Esophagus muscularis mucosa (tissue), 4 donors: ENCODE measurements at places on chromosomes 16 and 17. TPM values are rescaled to one million over a fixed set of nuclear protein-coding genes. Genes with fewer than 3 reads are reported as not detected.

DNA sequence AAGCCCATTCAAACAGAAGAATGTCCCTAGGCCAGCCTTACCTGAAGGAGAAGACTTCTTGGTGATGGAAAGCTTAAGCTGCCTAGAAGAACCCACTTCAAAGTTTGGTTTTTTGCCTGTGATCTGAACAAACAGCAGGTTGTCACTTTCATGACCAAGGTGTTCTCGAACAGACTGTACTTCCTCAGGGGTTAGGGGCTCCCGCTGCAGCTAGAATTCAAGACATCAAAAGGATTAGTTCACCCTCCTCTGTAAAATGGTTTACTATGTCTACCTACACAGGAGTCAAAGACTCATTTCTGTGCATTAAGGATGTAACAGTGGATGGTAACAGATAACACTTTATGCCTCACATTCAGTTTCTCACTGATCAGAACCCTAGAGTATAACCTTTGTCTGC, 13.2 kb downstream of the CIAPIN1 start:
- no peak for DNase-seq

The DNAAF1 gene
- total RNA-seq, result not detected

The ZNF821 gene
- total RNA-seq, result 2.1 TPM

GRCh38 chr17:7394452-7395191, at the start of gene PLSCR3:
PLSCR3 (minus strand) TSS chr17:7394525; CDS start chr17:7394110, 415 bp downstream.
- DNase-seq, result peak; percentile 96

The KRTAP4-9 gene
- total RNA-seq, result not detected

- DNase-seq, result no peak
Observed at GRCh38 chr16:84628226-84628731, 10.4 kb upstream of the COTL1 start.
